ENCODE measurements at places on chromosomes 4 and X.

DNA sequence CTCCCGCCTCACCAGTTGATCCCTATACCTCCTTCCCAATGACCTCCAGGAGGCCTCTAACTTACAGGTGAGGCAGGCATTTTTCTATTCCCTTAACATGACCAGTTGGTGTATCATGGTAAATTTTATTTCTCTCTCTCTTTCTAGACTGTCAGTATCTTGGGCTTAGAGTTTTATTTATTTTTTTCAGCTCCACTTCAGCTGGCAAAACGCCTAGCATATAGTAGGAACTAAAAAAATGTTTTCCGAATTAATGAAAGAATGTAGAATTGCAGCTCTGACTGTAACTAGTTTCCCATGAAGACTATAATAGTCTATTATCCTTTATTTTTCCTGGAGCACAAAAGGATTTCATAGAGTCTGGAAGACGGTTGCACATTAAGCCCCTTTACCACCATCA is 84.8 kb downstream of the PDE5A start:
- no peak for DNase-seq

- no peak for DNase-seq
Measured at GRCh38 chr4:48067536-48067935, 51.0 kb downstream of the NIPAL1 start.

DNA sequence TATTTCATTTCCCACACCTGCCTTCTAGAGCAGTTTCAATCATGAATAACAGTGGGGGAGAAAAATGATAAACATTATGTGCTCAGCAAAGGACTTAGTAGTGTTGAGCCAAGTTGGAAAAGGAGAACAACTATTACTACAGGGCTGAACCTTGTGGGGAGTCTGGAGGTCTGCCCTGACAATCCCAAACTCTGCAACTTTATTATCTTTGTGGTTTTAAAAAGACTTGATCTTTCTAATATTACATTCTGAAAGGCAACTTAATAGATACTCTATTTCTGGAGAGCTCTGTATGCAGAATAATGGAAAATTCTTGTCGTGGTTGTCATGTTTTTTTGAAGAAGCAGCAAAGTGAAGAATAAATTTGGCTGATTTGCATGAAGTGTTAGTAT is 116.1 kb downstream of the SPCS3 start:
- no peak for DNase-seq

DNA sequence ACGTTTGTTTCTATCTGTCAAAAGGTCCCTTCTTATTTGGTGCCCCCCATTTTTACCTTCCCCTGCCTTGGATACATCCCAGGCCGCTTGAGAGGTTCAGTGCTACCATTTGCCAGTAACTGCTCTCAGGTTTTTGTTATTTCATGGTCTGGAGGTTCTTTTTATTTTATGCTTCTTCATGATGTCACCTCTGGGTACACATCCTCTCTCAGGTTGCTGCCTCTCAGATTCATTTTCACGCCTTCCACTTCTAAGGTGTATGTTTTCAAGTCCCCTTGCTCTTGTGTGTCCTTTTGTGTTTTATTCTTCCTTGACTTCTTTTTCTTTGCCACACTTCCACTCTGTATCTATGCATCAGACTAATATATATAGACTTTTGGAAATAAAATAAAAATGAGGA is 640.1 kb upstream of the AADAT start:
- no peak for DNase-seq

DNA sequence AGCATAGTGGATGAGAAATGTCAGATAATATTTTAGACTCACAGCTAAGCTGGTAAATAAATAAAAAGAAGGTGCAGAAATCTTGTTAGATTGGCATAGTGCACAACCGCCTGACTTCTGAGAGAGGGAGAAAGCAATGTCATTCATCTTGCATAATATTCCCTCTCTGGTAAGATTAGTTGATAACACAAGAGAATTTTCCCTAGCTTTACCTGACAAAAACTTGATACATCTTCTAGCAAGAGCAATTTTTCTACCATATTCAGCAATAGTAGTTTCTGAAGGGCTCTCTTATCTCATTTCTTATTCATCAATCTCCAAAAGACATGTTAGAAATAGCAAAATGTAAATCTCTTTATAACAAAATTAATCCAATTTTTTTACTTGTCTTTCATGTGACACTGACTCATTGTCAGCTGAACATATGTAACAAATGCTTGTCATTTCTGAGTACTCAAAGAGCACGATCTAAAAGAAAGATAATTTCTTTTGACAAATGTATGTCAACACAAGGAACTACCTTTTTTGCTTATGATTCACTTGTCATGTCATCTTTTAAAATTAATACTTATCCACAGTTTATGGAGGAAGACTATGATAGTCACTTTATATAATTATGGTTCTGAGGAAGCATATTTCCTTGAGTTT is 240.0 kb downstream of the ARAP2 start:
- DNase-seq = no peak

- DNase-seq = no peak
Measured at GRCh38 chr4:67160394-67160793, 384.9 kb downstream of the CENPC start.

DNA sequence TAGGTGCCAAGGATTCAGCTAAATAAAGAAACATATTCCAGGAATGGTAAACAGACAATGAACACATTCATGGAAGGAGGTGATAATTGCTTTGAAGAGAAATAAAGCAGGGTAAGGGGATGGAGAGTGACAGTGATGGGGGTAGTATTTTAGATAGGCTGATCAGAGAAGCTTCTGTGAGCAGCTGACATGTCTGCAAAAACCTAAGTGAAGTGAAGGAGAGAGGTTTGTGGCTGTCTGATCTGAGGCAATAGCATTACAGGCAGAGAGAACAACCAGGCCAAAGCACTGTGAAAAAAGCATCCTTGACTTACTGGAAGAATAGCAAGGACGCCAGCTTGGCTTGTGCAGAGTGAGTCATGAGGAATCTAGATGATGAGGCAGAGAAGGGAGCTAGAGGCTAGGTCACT is 271.9 kb upstream of the GATB start:
- no peak for DNase-seq

DNA sequence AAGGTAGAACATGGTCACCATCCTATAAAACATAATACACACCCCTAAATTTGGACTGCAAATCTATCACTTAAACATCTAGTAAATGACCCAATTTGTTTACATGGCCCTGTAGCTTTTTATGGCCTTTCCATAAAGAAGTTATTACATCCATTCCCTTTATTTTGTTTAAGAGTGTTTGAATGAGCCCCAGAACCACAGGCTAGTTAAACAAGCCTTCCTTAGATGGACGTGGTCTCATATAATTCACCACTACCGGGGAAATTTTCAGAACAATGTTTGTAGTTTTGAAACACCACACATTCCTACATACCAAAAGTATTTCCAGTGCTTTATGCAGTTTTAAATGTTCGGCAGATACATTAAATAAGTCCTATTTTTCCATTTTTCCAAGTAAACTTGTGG is 12.3 kb downstream of the PDGFC start:
- DNase-seq = no peak

DNA sequence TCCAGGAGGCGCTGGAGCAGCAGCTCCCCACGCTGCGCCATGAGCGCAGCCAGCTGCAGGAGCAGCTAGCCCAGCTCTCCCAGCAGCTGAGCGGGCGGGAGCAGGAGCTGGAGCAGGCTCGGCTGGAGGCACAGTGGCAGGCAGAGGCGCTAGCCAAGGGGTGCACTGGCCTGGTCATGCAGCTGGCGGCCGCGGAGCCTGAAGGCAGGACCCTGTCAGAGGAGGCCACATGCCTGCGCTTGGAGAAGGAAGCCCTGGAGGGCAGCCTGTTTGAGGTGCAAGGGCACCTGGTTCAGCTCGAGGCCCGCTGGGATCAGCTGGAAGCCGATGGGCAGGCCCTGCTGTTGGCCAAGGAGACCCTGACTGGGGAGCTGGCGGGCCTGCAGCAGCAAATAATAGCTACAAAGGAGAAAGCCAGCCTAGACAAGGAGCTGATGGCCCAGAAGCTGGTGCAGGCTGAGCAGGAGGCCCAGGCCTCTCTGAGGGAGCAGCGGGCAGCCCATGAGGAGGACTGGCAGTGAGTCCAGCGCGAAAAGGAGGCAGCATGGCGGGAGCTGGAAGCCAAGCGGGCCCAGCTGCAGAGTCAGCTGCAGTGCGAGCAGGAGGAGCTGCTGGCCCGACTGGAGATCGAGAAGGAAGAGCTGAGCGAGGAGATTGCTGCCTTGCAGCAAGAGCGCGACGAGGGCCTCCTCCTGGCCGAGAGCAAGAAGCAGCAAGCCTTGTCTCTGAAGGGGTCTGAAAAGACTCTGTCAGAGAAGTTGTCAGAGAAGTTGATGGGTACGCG is 13.6 kb downstream of the SMIM10L2A start:
- no peak for DNase-seq

DNA sequence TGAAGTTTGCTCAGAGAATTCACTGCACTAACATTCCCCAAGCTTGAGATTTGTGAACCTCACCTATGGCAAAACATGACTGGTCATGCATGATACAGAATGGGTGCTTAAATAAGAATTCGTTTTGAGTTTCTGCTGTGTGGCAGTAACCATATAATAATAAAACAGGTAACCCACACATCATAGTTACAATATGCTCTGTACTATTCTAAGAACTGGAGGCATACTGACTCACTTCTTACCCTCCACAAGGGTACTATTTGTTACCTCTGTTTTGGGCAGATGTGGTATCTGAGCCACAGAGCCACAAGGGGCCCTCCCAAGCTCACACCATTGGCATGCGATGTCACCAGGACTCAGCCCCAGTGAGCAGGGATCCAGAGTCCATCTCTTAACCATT is 17.6 kb downstream of the SLC2A9 start:
- DNase-seq = no peak

Measured in activated naive CD4-positive, alpha-beta T cell (primary cell).